ENCODE measurements at places on chromosomes 4 and X.

- no peak for DNase-seq
These were observed 85.3 kb upstream of the LIMCH1 start for GRCh38 chr4:41452484-41453225.

DNA sequence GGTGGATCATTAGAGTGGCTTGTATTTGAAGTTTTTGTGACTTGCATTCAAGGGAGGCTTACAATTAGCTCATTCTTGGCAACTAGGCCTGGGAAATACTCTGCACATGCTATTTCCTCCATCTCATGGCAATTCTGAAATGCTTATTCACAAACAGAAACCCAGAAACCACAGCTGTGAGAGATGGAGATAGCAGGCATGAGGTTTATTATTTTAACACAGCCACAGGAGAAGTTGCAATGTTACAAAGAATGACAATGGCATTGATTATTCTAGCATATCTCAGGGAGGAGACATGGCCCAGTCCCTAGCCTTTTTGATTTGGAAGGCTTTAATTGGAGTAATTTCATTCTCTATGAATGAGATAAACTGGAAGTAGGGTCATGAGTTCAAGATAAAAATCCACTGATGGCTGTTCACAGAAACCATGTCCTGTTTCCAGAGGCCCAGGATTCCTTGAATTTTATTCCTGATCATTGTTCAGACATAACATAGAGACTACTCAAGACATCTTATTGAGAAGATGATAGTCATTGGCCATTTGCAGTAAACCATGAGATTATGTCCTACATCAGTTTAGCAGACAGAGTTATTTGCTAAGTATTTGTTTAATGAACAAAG is 123.9 kb downstream of the MID1 start:
- no peak for DNase-seq

DNA sequence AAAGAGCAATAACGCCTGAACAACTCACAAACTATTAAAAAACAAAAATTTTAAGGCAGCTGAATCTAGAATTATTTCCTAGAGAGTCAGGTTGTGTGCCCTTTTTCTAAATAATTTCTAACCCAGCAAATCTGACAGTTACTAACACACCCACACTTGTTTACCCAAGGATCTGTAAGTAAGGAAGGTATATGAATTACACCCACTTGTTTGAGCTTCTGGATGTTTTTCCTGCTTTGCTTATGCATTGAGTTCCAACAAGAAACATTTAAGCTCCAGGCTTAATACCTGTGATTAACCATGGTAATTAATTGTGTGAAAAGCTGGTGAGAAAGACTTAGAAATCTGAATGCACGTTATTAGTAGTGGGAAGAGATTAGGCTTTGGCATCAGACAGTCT is 1.5 kb downstream of the NIPAL1 start:
- DNase-seq: no peak

DNA sequence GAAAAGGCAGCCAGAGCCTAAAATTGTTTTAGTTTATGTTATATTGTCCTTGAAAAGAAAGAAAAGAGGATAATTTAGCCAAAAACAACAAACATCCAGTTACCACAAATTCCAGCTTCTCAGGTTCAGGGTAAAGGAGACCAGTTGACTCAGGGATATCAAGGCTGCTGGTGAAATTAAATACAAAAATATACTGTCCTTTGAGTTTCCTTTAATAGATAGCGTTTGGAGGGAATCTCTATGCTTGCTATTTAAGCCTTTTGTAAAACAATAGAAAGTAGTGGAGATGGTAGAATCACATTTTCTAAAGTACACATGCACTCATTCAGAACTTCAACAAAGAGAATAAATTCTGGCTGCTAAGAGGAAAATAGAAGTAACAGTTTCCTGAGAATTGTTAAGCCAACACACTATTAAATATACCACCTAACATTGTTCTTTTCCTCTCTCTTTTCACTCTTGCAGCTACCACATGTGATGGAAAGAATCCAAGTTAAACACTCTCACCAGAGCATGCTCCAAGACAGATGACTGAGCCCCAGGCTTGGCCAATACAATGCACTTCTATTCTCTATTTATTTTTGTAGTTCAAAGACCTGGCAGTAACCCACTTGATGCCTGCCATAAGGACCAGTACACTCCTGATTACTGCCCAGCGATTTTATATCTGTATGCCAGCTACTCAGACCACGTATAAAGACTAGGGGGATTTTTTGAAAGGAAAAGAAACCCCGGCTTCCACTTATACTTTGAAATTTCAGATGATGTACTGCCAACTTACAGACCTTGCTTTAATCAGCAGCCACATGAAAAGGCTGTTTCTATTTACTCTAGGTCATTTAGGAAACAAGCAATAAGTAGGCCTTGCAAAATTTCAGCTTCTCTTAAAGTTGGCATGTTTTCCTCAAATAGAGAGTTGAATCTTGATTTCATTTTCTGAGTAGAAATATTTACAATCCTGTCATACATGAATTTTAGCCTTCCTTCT is 756.9 kb downstream of the FAT4 start:
- DNase-seq: no peak

DNA sequence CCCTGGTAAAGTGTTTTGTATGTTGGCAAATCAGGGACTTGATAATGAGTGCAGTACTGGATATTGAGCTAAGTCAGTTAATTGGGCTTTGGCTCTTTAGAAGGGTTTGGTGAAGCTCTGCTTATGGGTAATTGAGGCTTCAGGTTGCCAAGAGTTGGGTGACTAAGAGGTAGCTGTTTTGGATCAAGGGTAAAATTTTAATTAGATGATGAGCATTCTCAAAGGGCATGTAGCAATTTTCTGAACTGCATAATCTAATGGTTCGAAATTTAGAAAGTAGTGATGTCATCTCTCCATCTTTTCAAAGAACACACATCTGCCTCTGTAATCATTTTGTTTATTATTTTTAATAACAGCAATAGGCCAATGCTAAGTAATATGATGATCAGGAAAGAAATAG is 5.5 kb upstream of the TRIM2 start:
- no peak for DNase-seq

GRCh38 chr4:130393231-130393630 is 1297.3 kb downstream of the C4orf33 start:
- no peak for DNase-seq

DNA sequence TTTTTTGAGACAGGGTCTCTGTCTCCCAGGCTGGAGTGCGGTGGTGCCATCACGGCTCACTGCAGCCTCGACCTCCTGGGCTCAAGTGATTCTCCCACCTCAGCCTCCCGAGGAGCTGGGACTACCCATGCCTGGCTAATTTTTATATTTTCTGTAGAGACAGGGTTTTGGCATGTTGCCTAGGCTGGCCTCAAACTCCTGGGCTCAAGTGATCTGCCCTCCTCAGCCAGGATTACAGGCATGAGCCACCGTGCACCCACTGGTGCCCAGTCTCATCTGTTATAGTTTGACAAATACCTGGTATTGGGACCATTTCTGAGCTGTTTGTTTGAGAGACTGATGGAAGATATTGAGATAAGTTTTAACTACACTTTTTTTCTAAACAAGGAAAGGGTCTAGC is 57.5 kb upstream of the SMIM10 start:
- no peak for DNase-seq

DNA sequence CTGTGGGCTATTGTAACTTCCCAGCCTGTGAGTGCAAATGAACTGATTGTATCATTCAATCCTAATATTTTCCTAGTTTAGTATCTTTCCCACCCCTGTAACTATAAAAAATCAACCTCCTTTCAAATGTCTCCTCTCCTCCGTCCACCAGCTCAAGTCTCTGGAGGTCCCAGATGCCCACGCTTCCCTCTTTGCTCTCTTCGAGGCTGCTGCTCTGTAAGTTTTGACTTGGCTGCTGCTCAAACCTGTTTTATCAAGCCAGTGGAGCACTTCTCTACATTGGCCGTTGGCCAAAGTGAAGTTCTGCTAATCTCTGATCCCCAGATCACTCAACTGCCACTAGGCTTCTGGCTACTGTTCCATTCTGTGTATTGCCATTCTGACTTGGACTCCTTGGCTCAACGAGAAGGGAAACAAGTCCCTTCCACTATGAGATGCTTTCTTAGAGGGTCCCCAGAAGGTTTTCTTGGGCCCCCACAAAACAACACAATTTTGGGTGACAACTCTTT is 60.7 kb upstream of the RAPGEF2 start:
- no peak for DNase-seq

- DNase-seq: no peak
These were observed 14.3 kb downstream of the PCDH19 start for GRCh38 chrX:100395781-100396180.

- DNase-seq: no peak
These were observed 169.4 kb downstream of the AMELX start for GRCh38 chrX:11462648-11463047.

DNA sequence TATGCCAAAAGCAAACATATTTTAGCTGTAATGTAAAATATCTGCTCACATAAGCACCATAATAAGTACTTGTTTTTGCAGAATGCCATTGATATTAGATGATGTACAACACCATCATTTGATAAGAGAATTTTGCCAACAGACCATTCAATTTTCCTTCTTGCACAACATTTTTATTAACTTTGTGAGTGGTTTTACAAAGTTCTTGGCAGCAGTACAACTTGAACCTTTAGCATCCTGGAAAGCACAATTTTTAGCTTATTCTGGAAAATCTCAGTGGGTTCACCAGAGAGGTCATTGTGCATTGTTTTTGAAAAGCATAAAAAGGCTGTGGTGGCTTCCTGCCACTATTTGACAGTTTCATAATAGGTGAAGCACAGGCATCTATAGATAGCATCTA is 26.4 kb upstream of the REPS2 start:
- no peak for DNase-seq

DNA sequence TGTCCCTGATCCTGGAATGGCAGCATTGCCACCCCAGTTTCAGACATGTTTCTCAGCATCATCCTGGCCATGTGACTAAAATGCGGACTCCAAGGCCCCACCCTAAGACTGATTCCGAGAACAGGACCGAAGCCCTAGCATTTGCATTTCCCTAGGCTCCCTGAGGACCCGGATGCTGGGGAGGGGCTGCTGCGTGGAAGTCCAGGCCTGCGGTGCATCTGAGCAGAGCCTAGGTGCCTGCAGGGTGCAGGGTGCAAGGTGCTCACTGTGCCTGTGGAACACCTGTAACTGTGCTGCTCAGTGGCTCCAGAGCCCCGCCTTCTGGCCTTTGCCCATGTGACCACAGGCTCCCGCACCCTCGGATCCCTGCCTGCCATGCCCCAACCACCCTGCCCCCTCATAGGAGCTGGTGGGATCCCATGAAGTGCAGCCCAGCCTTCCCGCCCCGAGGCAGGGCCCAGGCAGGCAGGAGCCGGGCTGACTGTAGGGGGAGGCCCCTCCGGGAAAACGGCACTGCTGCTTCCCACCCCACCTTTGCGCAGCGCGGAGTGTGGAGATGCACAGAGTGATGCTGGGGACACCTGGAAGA is 14.9 kb downstream of the PNMA6F start:
- DNase-seq: no peak

DNA sequence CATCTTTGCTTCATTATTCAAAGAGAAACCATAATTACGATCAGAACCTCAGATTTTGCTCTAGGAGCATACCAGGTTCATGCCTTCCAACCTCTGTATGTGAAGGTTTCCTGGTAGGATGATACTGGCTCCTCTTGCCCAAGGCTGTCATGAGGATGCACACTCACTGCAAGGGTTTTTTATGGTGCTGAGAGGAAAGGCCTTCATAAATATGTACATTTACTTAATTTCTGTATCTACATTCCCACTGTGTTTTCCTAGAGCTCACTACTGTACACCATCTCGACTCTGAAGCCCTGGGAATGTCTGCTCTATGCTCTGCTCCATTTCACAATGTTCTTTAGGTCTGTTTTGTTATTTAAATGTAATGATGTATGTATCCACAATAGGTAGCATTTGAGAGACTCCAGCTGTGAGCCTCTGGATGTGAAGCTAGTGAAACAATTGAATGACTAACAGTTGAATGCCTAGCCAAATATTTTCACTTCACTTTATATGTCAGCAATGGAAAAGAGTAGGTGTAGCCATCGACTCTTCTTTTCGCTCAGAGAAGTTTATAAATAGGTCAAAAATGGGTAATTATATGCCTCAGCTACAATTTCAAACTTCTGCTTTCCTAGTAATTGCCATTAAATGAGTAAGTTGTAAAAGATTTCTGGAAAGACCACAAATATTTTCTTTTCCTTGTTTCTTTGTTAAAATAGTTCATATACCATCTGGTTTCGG is 228.0 kb downstream of the PALLD start:
- no peak for DNase-seq

GRCh38 chrX:112081781-112082652 is 559 bp downstream of the TRPC5 start:
- no peak for DNase-seq

DNA sequence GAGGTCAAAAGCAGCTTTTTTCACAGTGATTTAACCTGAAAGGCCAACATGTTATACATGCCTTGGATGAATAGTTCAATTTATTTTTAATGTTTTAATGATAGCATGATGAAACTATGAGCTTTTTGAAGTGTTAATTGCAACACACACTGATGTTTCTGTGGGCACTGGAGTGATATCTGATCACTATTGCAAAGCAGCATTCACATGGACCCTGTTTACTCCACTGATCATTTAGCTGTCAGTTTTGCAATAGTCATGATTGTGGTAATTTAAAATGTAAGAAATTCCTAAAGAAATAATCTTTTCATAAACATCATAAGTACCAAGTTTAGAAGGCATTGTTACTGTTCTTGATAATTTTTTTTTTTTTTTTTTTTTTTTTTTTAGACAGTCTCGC is 74.1 kb downstream of the ARSJ start:
- DNase-seq: no peak

- no peak for DNase-seq
These were observed 12.5 kb downstream of the OGT start for GRCh38 chrX:71545364-71545763.

DNA sequence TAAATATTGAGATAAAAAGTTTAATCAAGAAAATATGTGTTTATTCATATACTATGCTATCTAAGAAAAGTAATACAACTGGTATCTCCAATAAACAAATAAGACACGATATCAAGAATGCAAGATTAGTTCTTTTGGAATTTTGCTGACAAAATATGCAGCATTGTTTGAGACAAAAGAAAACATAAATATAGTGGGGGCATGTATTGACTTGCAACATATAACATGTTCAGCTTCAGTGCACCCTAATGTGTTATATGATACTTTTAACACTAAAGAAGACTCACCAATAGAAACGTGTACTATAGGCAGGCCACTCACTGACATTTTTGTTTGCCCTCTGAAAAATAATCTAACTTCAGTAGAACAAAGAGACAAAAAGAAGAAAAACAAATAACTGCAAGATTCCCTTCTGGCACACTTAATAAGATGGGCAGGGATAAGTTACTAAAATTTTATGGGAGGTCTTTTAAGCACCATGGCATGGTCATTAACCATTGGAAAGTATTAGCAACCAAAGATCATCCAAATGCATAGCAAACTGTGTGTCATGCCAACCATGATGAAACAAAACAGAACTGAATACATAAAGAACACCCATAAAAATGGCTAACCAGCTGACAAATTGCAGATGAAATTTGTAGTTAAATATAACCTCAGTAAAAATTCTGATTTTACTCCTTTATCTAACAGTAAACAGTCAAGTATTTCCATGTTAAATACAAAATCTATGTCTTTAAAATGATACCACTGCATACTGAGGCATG is 447.9 kb upstream of the FAM241A start:
- DNase-seq: no peak
